ENCODE measurements at places on chromosomes 7 and 10. TPM values are rescaled to one million over a fixed set of nuclear protein-coding genes. Genes with fewer than 3 reads are reported as not detected.
A peak's percentile ranks its signal among the peaks of the same experiment; 100 is the strongest.

The C10orf143 gene
- 0.84 TPM for total RNA-seq

- no peak overlapping the region for H3K4me3 ChIP-seq
- no peak overlapping the region for H3K27ac ChIP-seq
- peaks cover 18% of the 10 kb centered on the region for H3K36me3 ChIP-seq
- no peak for DNase-seq
- peaks cover 10% of the 10 kb centered on the region for H3K4me1 ChIP-seq
- no peaks in the 10 kb centered on the region for H3K27me3 ChIP-seq
Measured at GRCh38 chr10:103177123-103177522, 15.9 kb downstream of the NT5C2 start.

GRCh38 chr10:131946321-131946751 is 35.4 kb downstream of the BNIP3 start:
- H3K4me3 ChIP-seq = no peak overlapping the region
- H3K36me3 ChIP-seq = peaks cover 85% of the 10 kb centered on the region
- no peak for DNase-seq
- H3K27ac ChIP-seq = no peak overlapping the region

The GDF2 gene
- total RNA-seq = not detected

DNA sequence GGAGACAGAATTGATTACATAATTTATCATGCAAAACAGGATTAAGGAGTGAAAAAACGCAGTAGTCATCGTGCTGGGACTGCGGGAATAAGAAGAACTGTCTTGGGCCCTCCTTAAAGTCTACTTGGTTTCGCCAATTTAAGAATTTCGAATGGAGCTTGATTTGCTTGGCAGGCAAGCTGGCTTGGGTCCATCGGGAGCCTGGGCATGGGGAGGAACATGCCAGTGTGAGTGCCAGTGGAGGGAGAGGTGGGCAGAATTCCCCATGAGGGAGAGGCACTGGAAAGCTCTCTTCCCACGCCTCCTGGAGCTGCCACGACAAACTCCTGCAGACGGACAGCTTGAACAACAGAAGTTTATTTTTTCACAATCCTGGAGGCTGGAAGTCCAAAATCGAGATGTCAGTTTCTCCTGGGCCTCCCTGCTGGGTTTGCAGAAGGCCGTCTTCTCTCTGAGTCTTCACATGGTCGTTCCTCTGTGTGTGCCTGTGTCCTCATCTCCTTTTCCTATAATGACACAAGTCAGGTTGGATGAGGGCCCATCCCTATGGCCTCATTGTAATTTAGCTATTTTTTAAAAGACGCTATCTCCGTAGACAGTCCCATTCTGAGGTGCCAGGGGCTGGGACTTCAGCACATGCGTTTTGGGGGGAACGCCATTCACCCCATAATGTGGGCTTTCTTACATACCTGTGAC is 528.7 kb upstream of the DPP6 start:
- no peaks in the 10 kb centered on the region for H3K36me3 ChIP-seq
- no peaks in the 10 kb centered on the region for H3K4me1 ChIP-seq
- H3K27ac ChIP-seq = no peak overlapping the region
- H3K27me3 ChIP-seq = no peaks in the 10 kb centered on the region
- no peak for DNase-seq

- no peaks in the 10 kb centered on the region for H3K4me1 ChIP-seq
- no peaks in the 10 kb centered on the region for H3K36me3 ChIP-seq
- DNase-seq = no peak
- H3K27ac ChIP-seq = no peak overlapping the region
- H3K27me3 ChIP-seq = peaks cover 14% of the 10 kb centered on the region
Measured at GRCh38 chr10:131012641-131012985, 298.9 kb downstream of the TCERG1L start.

DNA sequence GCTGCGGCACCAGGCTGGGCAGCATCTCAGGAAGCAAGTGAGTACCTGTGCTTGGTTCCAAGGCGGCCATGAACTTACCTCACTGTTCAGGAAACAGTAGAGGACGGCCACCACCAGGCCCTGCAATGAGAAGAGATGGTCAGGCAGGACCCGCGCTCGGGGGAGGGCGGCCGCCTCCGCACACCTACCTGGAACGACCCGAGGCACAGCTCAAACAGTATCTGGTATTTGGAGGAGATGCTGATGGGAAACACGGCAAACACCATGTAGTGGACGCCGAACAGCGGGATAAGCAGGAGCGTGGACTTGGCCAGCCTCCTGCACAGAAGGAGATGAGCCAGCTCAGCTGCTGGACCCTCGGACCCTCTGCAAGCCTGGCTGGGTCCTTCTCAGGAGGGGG is 112.9 kb downstream of the VIPR2 start:
- H3K4me1 ChIP-seq = no peaks in the 10 kb centered on the region
- H3K4me3 ChIP-seq = no peak overlapping the region
- peaks cover 73% of the 10 kb centered on the region for H3K27me3 ChIP-seq
- H3K36me3 ChIP-seq = no peaks in the 10 kb centered on the region

DNA sequence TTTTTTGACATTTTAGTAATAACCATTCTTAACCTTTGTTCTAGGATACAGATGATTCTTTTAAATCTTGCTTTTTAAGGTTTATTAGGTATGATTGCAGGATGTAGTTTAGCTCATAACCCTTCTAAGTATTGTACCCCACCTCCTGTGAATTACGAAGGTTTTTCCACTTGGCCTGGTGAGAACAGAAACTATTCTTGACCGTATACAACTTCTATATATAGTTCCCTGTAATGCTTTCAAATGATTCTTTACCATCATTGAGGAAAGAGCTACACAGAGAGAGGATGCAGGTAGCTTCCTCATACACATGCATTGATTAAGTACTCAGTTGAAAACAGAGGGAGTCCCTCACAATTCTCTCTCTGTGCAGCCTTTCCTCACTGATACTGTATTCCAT is 86.3 kb downstream of the PALS2 start:
- H3K27ac ChIP-seq = no peak overlapping the region
- no peak overlapping the region for H3K4me3 ChIP-seq
- H3K4me1 ChIP-seq = no peaks in the 10 kb centered on the region
- no peaks in the 10 kb centered on the region for H3K27me3 ChIP-seq
- no peak for DNase-seq

The AS3MT gene
- 27.3 TPM for total RNA-seq

- no peaks in the 10 kb centered on the region for H3K36me3 ChIP-seq
- no peak for DNase-seq
- no peaks in the 10 kb centered on the region for H3K27me3 ChIP-seq
- H3K27ac ChIP-seq = peak overlapping the region; percentile 74
Measured at GRCh38 chr10:80204677-80205476, 460 bp downstream of the ANXA11 start.

The TMEM139 gene
- 7.9 TPM for total RNA-seq

DNA sequence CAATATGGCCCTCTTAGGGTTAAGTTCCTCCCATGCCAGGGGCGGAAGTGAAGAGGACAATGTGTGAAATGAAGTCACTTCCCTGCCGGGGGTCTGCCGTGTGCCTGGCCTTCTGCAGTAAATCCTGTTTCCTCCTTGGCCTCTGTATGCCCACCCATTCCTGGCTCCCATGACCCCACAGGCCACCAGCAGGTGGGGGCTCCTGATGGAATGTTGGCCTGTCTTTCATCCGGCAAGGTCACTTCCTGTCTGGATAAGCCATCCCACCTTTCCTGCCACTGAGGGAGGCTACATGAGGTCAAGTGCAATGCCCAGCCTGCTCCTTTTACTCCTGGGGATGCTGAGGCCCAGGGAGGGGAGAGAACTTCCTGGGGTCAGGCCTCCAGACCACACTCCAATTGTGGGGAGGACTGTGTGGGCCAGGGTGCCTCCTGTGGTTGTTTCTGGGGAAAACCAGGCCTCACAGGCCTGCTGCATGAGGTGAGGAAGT is 22.3 kb downstream of the PALD1 start:
- H3K4me3 ChIP-seq = 0 out of 2 replicates have a peak overlapping the region, but pooled peaks have one; percentile 16
- DNase-seq = no peak
- peaks cover 29% of the 10 kb centered on the region for H3K4me1 ChIP-seq
- H3K27ac ChIP-seq = no peak overlapping the region

GRCh38 chr7:134750083-134751062 is 29.1 kb upstream of the CALD1 start:
- no peak overlapping the region for H3K4me3 ChIP-seq
- DNase-seq = peak; percentile 27
- no peaks in the 10 kb centered on the region for H3K27me3 ChIP-seq
- no peak overlapping the region for H3K27ac ChIP-seq
- no peaks in the 10 kb centered on the region for H3K36me3 ChIP-seq
